ENCODE measurements at places on chromosomes 6 and 20. TPM values are rescaled to one million over a fixed set of nuclear protein-coding genes. Genes with fewer than 3 reads are reported as not detected.

SOX18 gene
- total RNA-seq = not detected

REM1 gene
- total RNA-seq = not detected

BPIFB1 gene
- total RNA-seq = not detected

PHACTR3 gene
- total RNA-seq = not detected

Measured in CD8-positive, alpha-beta memory T cell (primary cell).